ENCODE measurements at places on chromosomes 7 and 10.

DNA sequence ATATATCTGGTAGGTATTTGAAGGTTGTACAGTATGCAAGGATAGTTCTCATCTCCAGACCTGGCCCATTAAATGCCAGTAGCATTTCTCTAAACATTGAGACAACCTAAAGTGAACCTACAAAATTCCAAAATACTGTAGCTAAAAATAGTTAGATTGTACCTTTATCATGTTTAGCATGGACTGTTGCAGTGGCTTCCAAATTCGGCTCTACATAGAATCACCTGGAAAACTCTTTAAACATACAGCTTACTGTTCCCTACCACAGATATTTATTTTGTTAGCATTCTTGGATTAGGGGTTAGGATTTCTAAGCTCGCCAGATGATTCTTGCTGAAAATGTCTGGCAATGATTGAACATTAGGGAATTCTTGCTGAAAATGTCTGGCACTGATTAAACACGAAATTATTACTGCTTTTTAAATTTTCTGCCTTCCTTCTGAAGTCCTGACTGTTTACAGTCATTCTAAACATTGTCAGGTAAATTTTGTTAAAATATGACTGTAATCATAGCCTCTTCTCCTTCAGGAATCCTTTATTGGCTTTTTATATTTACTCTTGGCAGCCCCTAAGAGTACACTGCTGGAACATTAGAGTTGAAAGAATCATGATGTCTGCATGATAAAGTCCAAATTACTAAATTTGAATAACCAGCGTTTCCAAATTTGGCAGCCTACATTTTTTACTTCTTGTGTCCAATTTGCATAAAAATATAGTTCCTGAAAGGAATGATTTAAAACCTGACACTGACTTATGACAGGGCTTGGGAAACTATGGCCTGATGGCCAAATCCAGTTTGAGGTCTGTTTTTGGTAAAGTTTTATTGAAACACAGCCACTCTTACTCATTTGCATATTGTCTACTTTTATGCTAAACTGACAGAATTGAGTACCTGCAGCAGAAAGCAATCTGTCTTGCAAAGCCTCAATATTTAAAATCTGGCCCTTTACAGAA lies 40.3 kb downstream of the SHOC2 start:
- DNase-seq = no peak

- DNase-seq = no peak
Measured at GRCh38 chr10:59079386-59080226, 96.8 kb upstream of the PHYHIPL start.

DNA sequence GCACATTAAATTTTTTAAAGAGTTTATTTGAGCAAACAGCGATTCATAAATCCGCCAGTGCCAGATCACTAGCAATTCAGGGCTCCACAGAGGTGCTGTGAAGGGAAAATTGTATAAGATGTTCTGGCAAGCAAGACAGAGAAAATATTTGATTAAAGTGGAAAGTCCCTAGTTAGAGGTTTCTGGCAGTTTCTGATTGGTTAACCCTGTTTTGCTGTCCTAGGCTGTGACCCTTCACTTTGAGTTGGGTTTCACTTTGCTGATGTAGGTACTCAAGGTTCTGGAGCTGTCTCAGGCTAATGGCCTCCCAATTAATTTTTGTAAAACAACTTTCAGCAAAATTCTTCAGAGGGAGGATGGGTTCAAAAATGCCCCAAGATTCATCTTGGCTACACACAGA lies 79.4 kb upstream of the NXPH1 start:
- no peak for DNase-seq

- peak; percentile 42 for DNase-seq
Measured at GRCh38 chr10:100728928-100729861, 16.2 kb upstream of the PAX2 start.

GRCh38 chr10:60309371-60309770 lies 80.3 kb downstream of the ANK3 start:
- DNase-seq = no peak
